Fibroblast of skin of left biceps (primary cell): ENCODE measurements at places on chromosomes 2 and 18.

- no peak for DNase-seq
Measured at GRCh38 chr18:78722386-78722785, 257.2 kb upstream of the SALL3 start.

- no peak for DNase-seq
Measured at GRCh38 chr2:151096235-151096634, 165.4 kb downstream of the RBM43 start.

- peak; percentile 29 for DNase-seq
Measured at GRCh38 chr2:171836146-171836910, 57.7 kb downstream of the SLC25A12 start.

- DNase-seq = no peak
Measured at GRCh38 chr2:169911119-169911518, 83.9 kb downstream of the UBR3 start.

DNA sequence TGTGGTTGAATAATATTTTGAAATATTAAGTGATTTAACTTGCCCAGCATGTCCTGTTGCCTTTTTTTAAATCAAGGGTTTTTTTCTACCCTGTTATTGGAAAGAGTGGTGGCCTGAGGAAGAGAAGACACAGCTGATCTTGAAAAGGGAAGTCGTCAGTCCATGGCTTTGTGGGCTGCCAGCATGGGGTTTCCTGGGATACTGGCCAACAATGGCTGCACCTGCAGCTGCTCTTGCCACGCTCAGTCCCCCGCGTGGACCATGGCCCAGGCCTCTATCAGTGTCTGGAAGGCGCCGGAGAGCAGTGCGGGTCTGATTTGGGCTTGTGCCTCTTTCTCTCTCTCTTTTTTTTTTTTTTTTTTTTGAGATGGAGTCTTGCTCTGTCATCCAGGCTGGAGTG is 99.3 kb downstream of the ASB1 start:
- DNase-seq = no peak

DNA sequence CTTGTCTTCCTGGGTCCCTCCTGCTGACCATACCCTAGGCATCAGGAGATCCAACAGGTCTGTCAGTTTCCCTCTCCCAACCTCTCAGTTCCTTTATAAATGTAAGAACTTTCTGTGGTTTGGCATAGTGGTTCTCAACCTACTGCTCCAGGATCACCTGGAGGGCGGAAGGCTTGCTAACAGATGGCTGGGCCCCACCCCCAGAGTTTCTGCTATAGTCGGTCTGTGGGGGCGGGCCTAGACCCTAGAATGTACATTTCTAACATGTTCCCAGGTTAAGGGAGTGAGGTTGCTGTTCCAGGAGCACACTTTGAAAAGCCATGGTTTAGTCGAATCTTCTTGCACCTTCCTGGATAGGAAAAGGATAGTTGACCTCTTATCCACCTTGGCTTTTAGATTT is 37.0 kb downstream of the HK2 start:
- DNase-seq = no peak

- no peak for DNase-seq
Measured at GRCh38 chr2:48112911-48113680, 206.8 kb upstream of the FBXO11 start.

DNA sequence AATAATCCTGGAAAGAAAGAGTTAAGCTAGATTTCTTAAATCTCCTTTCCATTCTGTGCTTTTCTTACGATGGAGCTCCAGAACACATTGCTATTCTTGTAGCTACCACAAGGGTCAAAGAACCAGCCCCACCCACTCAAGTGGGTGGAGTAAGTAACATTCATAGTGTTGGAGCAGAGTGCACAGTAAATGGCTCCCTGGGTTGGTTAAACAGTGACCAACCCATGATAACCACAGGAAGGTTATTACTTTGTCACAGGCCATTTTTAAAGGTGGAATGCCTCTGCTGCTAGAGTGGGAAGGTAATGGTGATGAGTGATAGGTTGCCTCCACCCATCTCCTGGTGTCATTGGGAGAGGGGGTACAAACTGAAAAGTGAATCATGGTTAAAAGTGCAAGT is 13.9 kb downstream of the ARPC2 start:
- DNase-seq = no peak

- no peak for DNase-seq
Measured at GRCh38 chr2:11677136-11678055, 7.4 kb upstream of the NTSR2 start.

DNA sequence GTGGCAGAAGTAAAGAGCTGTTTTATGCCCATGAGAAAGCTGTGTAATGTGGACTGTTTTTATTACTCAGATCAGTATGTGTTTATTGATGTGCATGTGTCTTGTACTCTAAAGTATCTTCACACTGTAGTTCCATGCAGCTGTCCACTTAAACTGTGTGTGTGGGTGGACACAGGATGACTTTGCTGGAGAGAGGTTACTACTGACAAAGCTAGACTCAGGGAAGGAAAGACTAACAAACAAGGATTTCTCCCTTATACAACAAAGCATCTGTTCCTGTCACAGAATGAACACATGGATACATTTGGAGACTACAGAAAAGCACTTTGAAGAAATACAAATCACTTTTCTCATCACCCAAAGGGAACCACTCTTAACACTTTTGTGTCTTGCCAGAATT is 10.0 kb downstream of the FHOD3 start:
- no peak for DNase-seq

DNA sequence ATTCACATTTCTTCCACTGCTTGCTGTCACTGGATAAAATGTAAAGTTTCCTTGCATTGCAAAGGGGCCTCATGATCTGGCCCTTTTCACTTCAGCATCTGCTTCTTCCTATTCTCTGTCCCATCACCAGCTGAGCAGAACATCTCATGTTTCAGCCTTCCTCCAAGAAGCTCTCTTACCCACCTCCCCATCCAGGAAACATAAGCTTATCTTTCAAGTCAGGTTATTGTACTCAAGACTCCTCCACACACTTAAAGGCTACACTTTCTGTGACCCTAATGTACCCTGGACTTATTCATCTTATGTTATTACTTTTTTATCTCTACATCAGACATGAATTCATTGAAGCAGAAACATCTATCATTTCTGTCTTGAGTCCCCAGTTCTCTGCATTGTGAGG is 230.5 kb downstream of the PMAIP1 start:
- DNase-seq = no peak

GRCh38 chr2:41657226-41657625 is 390.6 kb upstream of the PKDCC start:
- DNase-seq = no peak

- no peak for DNase-seq
Measured at GRCh38 chr2:178449700-178450523, 1.1 kb downstream of the PRKRA start.

- no peak for DNase-seq
Measured at GRCh38 chr18:49051311-49051967, 100.7 kb upstream of the SMAD7 start.

DNA sequence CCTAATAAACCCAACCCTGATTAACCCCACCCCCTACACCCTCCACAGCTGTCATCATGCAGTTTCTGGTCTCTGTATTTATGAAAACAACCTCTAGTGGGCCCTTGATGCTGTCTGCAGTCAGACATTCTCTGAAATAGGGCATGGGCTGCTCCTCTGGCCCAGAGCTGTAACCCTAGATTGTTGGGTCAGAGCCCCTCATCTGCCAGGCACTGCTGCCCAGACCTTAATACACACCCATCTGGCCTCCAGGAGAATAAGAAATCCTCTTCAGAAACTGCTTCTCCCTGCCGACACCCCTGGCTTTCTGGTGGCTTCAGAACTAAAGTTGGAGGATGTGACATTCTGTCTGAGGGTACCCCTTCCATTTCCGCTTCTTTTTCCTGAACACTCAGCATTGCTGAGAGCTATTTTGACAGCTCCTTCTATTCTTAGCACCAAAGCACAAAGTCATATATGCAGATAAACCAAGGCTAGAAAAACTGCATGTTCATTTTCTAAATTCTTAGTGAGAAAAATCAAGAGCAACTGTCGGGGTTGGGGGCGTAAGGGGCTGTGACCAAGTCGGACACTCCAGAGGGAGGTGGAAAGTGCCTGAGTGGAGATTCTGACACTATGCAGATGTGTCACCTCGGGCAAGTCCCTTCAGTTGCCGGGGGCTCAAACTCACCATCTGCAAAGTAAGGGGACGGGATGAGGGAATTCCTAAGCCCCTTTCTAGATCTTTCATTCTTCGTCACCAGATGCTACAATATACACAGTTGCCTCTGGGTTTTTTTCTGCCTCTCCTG is 28.7 kb downstream of the SRSF7 start:
- DNase-seq = no peak

GRCh38 chr2:45316576-45317338 is 294.3 kb downstream of the SRBD1 start:
- DNase-seq = no peak

- DNase-seq = peak; percentile 52
Measured at GRCh38 chr2:235230821-235231601, 262.8 kb upstream of the AGAP1 start.

GRCh38 chr2:147541314-147541713 is 303.5 kb upstream of the ACVR2A start:
- DNase-seq = no peak

GRCh38 chr2:45993476-45993991 is 303.7 kb upstream of the EPAS1 start:
- no peak for DNase-seq

- no peak for DNase-seq
Measured at GRCh38 chr2:85236084-85236483, 91.7 kb downstream of the TGOLN2 start.

- no peak for DNase-seq
Measured at GRCh38 chr2:149104221-149104620, 65.7 kb downstream of the LYPD6B start.

DNA sequence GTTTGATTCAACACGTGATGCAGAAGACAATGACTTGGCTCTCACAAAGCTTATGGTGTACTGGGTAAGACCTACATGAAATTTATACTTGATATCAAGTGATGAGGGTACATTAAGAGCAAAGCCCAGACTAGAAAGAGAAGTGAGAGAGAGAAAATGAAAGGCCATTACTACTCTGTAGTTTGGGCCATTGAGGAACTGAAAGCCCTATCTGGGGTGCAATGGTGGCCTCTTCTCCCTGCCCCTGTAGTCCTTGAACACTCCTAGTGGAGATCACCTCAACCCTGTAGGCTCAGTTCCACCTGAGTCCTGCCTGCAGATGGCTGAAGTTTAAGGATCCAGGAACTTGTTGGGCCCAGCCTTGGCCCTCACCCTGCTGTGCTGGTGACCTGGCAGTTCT is 569.8 kb upstream of the MEX3C start:
- no peak for DNase-seq

GRCh38 chr2:205574001-205574400 is 108.3 kb upstream of the NRP2 start:
- DNase-seq = peak; percentile 91

DNA sequence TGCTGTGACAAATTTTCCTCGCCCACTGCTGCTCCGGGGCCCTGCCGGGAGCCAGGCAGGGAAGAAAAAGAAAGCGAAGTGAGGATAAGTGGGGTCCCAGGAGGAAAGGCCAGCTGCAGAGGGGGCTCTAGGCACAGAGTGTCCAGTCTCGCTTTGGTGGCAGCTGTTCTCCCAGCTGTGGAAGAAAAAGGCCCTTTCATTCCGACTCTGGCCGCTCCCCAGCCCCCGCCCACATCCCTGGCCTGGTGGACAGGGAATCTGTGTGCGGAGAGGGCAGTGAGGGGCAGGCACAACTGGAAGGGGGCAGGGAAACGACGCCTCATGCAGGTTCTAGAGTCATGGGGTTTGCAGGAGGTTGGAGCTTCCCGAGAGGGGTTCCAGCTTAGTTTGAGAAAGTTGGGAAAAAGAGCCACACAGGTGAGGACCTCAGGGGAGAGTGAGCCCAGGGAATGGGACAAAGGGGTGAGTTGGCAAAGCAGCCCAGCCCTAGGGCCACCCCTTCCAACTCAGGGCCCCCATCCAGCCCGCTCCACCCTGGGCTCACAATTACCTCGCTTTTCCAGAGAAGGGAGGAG is 1.8 kb downstream of the RTKN start:
- DNase-seq = no peak

DNA sequence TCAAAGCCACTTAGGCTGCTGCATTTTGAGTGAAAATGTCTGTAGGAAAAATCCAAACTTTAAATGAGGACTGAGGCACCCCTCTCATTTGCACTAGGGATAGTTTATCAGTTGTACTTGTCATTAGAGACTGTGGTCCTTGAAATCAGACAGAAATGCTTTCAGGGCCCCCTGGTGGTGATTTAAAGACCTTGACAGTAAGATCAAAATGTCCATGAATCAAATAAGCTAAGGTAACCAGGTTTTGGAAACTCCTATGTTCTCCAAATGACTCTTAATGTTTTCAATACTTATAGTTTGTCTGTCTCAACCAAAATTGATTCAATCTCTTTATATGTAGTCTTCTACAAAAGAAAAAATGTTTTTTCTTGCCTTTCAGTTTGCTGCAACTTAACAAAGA is 28.8 kb upstream of the DDX18 start:
- no peak for DNase-seq

DNA sequence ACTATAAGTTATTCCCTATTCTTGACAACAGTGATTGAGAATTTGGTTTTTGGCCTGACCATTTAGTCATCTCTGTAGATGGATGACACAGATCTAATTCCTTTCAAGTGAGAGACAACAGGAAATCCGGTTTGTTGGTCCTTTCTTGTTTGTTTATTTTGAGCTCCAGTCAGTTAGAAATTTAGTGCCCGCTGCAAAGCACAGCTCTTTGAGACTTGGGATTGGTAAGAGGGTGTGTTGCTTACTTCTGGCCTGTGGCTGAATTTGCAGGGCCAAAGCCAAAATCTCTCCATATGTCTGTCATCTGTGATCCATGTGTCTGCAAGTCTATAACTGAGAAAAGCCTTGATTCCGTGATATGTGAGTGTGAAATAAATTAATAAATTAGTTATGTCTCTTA is 74.3 kb downstream of the BIN1 start:
- DNase-seq = no peak

DNA sequence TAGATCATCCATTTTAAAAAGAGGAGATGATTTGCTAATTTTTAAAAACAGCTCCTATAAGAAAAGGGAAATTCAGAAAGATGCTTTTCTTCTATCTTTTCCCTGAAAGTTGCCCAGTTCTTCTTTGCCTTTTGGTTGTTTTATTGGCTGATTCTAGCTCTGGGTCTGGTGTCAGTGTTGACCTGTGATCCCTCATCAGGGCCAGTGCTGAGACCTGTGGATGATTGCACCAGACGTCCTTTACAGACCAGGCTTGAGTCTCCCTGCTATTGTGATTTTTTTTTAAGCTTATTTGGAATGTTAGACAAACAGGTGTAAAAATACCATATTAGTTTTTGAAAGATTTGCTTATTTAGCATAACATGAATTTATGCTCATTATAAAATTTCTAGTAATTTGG is 88.2 kb downstream of the ACSL3 start:
- no peak for DNase-seq

- peak; percentile 17 for DNase-seq
Measured at GRCh38 chr2:55550368-55551102, 31.0 kb downstream of the CFAP36 start.
